ENCODE measurements at places on chromosomes 5 and 9. TPM values are rescaled to one million over a fixed set of nuclear protein-coding genes. Genes with fewer than 3 reads are reported as not detected.

GRCh38 chr9:27474305-27474704, 49.8 kb upstream of the IFNK start:
- ATAC-seq, result no peak

- no peak for ATAC-seq
These were observed 38.9 kb upstream of the SLC25A51 start for GRCh38 chr9:37942621-37943344.

DNA sequence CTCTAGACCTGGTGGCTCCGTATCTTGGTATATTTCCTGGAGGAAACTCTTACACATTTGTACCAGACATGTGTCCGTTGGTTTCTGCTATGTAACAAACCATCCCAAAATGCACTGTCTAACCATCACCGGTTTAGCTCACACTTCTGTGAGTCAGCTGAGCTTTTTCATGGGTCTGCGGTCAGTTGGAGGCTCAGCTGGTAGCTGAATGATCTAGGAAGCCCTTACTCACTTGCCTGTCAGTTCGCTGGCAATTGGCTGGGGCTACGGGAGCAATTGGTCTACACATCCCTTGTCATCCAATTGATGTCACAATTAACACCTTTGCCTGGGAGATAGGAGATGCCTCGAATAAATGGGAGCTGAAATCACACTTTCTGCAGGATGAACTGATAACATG, 11.6 kb upstream of the WHRN start:
- peak; percentile 24 for ATAC-seq

The SLC6A3 gene
- 1.1 TPM for total RNA-seq

The DIAPH1 gene
- total RNA-seq, result 21.9 TPM

All from motor neuron (in vitro differentiated cells).